ENCODE measurements at places on chromosomes 1 and 21.
A peak's percentile ranks its signal among the peaks of the same experiment; 100 is the strongest.

DNA sequence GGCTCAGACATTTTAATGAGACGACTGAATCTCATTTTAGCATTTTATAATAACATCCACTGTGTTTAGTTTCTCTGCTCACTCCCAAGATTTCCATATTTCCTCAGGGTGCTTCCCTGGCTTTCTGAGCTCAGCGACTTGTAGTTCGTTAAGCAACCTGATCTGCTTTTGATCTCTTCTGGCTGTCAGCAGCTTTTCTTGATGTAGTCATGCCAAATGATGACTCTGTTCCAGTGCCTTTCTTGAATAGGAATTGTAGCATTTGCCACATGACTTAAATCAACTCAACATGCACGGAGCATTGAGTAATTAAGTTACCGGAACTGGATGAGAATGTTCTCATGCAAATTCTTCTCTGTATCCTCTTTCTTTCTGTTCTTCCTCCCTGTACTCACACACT lies 246.1 kb downstream of the FMN2 start:
- peak; percentile 38 for DNase-seq

- DNase-seq: peak; percentile 16
Measured at GRCh38 chr1:235329139-235329902, 951 bp downstream of the GGPS1 start.

DNA sequence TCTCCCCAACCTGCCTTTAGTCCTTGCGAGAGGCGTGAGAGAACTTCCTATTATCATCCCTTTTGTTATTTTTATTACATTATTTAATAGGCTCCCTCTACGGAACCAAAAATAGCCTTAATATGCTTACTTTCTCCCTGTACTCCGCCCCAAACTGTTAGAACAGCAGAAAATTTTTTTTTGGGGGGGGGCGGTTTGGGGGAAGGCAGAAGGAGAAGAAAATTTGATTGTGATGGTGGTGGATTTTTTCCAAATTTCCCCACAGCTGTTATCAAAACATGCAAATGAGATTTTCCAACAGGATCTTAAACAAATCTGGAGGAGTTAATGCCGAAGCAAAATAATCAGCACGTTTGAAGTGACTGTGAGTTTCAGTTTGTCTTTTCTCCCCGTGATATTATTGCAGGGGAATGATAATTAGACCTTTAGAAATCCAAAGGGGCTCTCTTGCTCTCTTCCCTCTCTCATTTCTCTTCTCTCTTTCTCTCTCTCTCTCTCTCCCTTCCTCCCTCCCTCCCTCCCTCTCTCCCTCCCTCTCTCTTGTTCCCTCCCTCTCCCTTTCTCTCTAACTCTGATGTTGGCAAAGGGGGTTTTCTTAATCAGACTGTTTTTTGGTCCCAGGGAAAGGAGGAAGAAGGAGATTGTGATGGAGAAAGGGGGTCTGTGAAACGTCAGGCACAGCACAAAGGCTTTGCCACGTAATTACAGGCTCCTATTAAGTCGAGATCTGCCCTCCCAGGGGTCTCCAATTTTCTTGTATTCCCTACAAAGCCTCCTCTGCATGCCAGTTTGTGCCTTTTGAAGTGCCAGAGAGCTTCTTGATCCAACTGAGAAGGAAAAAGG lies 1.1 kb upstream of the PRRX1 start:
- no peak for DNase-seq

- DNase-seq: no peak
Measured at GRCh38 chr1:181208083-181208482, 119.6 kb downstream of the IER5 start.

DNA sequence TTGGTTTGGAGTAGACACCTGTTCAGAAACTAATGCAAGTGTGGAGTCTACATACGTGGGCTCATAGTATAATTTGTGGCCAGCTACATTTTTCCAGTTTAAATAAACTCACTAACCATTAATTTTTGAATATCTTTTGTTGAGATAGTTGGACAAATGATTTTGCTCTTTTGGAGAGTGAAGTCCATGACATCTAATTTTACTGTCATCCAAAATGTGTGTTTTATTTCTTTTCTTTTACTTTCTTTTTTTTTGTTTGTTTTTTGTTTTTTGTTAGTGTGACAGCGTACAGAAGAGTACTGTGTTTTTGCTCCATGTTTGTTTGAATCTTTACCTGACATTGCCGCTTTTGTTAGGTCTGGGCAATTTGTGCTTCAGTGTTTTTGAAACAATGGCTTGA lies 5.0 kb downstream of the RBM15 start:
- no peak for DNase-seq

- DNase-seq: peak; percentile 44
Measured at GRCh38 chr21:46054451-46054881, 43.4 kb upstream of the COL6A2 start.

DNA sequence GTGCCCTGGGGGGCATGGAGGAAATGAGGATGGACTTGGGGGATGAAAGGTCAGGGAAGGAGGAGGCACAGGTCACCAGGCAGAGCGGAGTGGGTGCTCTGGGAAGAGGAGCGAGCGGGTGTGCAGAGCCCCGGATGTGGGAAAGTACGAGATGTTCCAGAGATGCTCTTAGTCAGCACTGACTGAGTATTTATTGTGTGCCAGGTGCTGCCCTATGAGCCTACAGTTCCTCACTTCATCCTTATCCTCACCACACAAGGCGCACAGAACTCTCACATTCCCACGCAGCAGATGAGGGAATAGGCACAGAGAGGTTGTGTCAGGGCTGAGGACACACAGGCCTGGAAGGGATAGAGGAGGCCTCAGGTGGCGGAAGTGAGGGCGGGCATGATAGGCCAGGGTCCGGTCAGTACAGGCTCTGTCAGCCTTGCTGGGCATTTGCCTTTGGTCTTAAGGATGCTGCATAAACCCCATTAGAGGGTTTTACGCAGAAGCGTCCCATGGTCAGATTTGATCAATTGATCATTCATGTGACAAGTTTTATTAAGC lies 77.3 kb downstream of the ARHGEF10L start:
- no peak for DNase-seq

DNA sequence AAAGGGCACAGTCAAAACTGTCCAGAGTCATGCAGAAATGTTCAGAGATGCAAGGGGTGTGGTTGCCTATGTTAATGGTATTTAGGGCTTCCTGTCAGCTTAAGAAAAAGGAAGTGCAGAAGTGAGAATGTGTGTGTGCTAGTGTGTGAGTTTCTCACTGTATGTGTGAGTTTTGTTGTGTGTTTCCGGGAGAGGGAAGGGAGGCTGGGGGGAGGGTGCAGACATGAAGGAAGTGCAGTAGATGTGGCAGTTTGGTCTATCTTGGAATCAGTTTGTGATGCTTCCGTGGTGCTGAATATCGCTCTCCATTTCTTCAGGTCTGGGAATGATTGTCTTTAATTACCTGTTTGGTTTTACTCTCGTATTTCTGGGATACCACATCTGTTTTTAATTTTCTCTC lies 16.5 kb upstream of the ATP6V1G3 start:
- DNase-seq: no peak

- DNase-seq: no peak
Measured at GRCh38 chr1:244675167-244675566, 22.2 kb downstream of the DESI2 start.

DNA sequence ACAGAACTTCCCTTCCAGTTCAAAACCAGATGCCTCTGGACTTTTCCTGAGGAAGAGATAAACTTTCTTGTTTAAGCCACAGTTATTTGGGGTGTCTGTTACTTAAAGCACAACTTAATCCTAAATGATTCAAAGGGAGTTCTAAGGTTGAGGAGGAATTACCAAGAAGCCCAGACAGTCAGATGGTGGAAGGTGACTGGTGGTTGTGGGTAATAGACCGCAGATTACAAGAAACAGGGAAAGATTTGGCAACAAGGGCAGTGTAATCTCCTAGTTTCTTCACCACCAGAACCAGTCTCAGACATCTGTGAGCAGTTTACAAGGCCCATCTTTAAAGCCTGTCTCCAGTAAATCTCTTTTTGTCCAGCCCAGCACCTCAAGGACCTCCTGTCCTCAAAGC lies 130.1 kb upstream of the CTTNBP2NL start:
- no peak for DNase-seq

DNA sequence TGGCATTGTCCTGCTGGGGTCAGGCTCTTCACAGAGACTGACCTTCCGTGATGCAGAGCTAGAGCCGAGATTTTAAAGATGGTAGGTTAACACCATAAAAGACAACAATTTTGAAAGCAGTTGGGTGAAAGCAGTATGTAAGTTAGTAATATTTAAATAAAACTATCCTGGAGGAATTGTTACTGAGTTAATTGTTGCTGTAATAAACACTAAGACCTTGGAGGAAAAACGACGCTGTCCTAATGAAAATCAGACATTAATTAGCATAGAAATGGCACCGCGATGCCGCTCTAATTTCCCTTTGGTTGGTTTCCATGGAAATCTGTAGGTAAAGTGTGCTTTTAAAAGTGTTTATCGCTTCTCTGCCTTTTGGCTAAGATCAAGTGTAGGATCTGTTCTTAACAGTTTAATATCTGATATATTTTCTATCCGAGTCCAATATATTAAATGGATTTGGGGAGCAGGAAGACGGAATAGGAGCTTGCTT lies 745 bp upstream of the ANP32E start:
- DNase-seq: no peak

- no peak for DNase-seq
Measured at GRCh38 chr21:44285138-44285992, at the start of gene AIRE. AIRE (plus strand) TSS chr21:44285876; CDS start chr21:44286007, 131 bp downstream.

DNA sequence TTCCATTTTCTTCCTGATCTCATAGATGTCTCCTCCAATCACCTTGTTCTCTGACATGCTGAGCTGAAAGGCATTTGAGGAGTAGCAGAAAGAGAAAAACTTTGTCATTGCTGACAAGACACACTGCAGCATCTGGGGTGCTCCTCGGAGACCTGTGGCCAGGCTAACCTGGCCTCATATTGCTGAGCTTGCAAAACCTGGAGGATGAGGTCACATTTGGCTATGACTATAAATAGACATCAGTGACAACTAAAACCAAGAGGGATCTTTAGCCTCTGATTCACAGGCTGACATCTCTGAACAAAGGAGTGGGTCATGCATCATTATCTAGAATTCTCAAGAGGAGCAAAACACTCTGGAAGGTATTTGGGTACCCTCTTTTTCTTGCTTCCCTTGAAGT lies 83.7 kb downstream of the PROX1 start:
- DNase-seq: no peak

DNA sequence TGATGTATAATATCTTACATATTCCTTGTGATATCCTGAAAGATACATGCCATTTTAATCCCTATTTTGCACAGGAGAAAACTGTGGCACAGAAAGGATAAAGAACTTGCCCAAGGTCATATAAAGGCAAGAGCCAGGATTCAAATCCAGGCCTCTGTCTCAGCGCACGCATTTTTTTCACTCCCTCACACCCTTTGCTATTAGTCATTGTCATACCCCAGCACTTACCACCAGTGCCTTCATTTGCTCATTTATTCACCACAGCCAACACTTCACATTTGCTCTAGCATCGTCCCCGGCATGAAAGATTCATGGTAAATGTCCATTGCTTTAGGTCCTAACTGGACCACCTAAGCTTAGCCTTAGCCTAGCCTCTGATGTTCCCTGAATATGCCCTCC lies 14.2 kb downstream of the ALX3 start:
- no peak for DNase-seq

GRCh38 chr1:89279011-89279466 lies 6.4 kb upstream of the GBP5 start:
- DNase-seq: no peak

DNA sequence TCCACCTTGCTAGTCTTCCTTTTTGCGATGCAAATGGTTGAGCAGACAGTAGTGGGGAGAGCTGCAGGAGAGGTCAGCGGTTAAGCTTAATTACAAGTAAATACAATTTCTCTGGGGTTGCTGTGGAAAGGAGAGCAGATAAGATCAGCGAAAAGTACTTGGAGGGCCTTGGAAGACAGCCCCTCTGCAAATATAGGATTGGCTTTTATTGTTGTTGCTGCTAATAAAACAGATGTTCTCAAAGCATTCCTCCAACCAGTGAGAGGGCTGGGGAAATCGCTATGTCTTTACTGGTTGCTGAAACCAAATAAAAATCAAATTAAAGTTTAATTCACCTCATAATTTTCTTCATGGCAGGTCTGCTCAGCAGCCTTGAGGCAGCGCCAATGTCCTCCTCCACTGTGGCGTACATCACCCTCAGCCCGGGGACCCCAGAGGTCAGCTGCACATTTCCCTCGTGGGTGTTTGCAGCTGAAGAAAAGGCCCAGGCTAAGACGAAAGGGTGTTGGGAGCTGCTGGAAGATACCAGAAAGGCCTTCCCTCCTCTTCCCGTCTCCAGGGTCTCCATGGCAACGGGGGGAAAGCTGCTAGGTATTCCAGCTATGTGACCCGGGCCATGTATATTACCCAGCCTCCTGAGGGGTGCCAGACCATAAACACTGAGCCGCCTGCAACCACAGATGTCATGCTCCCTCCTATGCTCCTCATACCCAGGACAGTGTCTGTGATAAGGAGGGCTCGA lies 54.6 kb upstream of the POU2F1 start:
- DNase-seq: no peak

DNA sequence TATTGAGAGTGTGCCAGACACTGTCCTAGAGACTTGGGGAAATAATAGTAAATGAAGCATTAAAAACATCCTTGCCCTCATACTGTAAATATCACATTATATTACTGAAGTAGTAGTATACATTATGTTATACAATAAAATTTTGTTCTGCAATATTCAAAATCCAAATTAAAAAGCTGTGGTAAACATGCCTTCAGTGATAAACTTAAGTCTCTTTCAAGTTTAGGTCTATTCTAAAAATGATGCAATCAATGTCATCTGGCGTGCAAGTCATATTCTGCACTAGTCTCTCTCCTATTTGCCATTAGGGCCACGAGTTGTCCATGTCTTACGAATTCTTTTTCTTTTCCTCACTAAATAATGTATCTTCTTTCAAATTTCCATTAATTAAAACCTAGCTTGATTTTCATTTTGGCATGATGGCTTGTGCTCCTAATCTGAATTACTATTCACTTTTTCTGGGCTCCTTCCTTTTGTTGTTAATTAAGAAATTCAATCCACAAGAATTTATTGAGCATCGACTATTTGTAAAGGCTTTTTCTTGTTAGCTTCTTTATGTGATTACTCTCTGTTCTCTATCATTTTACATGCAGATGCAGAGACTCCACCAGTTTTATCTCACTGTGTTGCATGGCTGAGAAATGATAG lies 130.7 kb downstream of the COQ8A start:
- no peak for DNase-seq

GRCh38 chr1:15525050-15526020 lies 1.3 kb upstream of the DNAJC16 start:
- peak; percentile 100 for DNase-seq
